ENCODE measurements at places on chromosomes 1 and 21. TPM values are rescaled to one million over a fixed set of nuclear protein-coding genes. Genes with fewer than 3 reads are reported as not detected.

The TRIM62 gene
- 1.4 TPM for total RNA-seq

The SMYD2 gene
- total RNA-seq, result 33.5 TPM

The FCER1A gene
- not detected for total RNA-seq

The SLC2A5 gene
- 2.3 TPM for total RNA-seq

The S100A7 gene
- total RNA-seq, result not detected

The GNG4 gene
- 3.0 TPM for total RNA-seq

The DNASE2B gene
- total RNA-seq, result not detected

The FAM72C gene
- total RNA-seq, result 0.25 TPM

The ARTN gene
- total RNA-seq, result 0.50 TPM

The RGSL1 gene
- not detected for total RNA-seq

The NT5C1A gene
- total RNA-seq, result not detected

The OR10J1 gene
- total RNA-seq, result 0.25 TPM

The ANKRD35 gene
- 2.5 TPM for total RNA-seq

The LRRC47 gene
- 39.9 TPM for total RNA-seq

The LRRC38 gene
- total RNA-seq, result 0.50 TPM

The HAO2 gene
- total RNA-seq, result not detected

The LRRC8B gene
- total RNA-seq, result 1.8 TPM

The PTPRU gene
- total RNA-seq, result 19.1 TPM

The IFFO2 gene
- total RNA-seq, result 7.6 TPM

The ILDR2 gene
- total RNA-seq, result not detected

The CELA2B gene
- total RNA-seq, result not detected

The RUNX3 gene
- total RNA-seq, result not detected
